Stimulated activated CD4-positive, alpha-beta T cell treated with anti-CD3 and anti-CD28 coated beads, TNF-alpha, amount 100 ng/mL, for 4 hours (primary cell): ENCODE measurements at places on chromosomes 16 and 17.

DNA sequence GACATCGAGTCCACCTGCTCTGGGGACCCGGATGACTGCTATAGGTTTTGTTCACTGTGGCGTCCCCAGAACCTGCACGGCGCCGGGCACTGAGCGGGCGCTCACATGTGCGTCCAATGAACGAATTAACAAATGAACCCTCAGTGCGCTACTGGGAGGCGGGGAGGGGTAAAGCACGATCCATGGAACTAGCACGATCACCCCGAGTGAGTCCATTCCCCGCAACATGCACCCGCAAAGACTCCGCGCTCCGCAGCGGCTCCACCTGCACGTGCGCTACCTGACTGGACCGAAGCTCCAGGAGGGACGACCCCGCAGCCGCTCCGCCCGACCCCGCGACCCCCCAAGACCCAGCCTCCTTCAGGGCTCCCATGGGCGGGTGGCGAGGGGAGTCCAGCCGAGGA, 491 bp downstream of the TRAP1 start:
- no peak for DNase-seq

DNA sequence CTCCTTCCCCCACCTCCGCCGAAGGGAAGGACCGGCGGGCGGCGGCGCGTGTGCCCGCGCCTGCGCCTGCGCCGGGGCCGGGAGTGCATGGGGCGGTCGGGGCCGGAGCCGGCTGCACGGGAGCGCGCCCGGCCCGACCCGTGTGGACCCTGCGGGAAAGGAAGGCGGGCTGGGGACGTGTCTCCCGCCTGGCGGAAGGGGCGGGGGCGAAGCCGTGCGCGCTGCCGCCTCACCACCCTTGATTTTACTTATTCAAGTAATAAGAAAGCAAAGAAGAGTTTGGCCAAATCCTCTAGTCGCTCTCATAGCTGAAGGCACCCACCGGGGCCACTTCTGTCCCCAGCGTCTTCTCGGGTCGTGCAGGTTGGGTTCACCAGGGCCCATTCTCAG, 596 bp upstream of the PFN1 start:
- no peak for DNase-seq

DNA sequence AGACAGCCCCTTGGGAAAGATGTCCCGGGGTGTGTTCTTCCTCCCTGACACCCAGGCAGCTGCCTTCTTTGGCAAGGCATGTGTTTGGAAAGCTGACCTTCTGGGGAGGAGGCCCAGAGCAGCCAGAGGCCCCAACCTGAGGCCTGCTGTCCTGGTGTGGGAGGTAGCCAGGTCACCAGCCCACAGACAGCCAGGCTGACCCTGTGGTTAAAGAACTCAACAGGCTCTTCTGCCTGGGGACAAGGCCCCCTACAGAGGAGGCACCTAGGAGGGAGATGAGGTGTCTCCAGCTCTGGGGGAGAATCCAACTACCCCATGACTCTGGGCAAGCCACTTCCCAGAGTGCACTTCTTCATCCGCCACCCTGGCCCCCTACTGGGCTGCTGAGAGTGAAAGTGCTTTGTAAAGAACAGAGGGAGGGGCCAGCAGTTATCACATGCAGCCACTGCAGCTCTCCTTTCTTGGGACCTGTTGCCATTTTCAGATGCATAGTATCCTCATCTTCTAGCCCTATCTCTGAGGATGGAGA, 13.1 kb upstream of the SREBF1 start:
- DNase-seq = no peak

DNA sequence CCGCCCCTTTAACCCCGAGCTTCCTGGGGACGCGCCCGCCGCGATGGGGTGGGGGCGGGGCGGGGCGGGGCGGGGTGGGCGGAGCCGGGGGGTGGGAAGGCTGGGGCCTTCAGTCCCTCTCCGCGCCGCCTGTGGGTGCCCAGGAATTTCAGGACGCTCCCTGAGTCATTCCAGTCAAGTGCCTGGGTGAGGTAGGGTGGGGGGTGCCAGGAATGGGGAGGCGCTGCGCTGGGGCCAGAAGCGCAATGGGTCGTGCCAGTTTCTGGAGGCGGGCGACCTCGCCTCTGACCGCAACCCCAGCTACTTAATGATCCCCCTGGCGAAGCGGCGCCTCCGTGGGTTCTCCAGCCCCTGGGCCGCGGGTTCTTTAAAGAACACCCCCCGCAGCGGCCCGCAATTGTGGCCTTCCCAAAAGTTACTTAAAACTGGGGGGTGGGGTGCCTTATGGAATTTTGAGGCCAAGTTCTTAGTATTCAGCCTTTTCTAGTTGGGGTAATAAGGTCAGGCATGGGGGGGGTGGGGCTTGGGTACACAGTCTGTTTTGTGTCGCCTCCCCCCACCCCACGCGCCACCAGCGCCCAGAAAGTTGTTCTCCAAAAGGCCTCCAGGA, 826 bp upstream of the GSE1 start:
- no peak for DNase-seq

- DNase-seq = no peak
Measured at GRCh38 chr16:58020628-58021521, 4.7 kb upstream of the MMP15 start.
